ENCODE measurements at places on chromosomes 12 and 14. TPM values are rescaled to one million over a fixed set of nuclear protein-coding genes. Genes with fewer than 3 reads are reported as not detected.

AMDHD1 gene
- total RNA-seq, result 1.4 TPM

GRCh38 chr12:45089411-45090075, 38.6 kb upstream of the DBX2 start:
- no peak for DNase-seq

- no peak for DNase-seq
These were observed 747.2 kb upstream of the TMEM132C start for GRCh38 chr12:127519779-127520178.

GRCh38 chr14:104322531-104323366, 184.4 kb downstream of the KIF26A start:
- no peak for DNase-seq

GRCh38 chr12:100166232-100166631, 23.6 kb upstream of the BLTP3B start:
- no peak for DNase-seq

DNA sequence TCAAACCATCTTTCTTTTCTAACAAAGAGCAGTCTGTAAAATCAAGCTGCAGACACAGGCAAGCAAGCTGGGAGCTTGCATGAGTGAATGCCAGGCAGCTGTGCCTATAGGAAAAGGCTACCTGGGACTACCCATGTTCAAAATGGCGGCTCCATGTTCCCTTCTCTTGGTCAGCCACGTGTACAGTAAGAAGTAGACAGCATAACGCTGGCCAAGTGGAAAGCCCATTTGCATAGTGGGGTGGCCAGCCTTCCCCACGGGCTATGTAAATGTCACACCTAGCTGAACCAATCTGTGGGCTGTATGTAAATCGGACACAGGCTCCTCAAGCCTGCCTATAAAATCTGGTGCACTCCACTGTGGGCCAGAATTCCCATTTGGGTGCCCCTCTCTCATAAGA, 117.1 kb downstream of the SYT10 start:
- DNase-seq, result no peak
